ENCODE measurements at places on chromosomes 7 and 10.

DNA sequence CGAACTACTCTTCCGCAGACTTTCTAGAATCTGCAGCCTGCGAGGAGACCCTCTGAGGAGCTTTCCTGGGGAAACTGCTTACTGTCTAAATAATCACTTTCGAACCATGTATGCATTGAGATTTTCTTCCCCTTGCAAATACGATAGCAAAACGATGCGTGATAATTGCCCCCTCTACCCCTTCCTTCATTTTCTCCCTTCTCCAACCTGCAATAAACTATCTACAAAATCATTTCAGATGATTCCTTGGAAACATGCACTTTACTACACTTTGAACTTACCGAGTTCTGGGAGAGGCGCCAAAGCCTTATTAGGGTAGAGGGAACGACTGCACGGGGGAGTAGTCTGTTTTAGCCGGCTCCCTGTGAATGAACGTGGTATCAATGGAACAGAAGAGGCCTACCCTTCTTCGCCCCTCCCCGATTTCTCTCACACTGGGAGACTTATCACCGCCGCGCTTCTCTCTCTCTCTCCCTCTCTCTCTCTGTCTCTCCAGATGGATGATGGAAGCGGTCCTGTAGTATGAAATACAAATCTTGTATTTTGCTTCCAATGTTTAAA lies at the start of gene FGFBP3:
TSS of gene FGFBP3 (minus strand) at position 370 of the 561 bp plus-strand sequence. CDS start 517 bp downstream, outside the sequence.
- no peak for DNase-seq

- no peak for DNase-seq
Measured at GRCh38 chr10:79436850-79437103, 8.6 kb downstream of the ZCCHC24 start.

DNA sequence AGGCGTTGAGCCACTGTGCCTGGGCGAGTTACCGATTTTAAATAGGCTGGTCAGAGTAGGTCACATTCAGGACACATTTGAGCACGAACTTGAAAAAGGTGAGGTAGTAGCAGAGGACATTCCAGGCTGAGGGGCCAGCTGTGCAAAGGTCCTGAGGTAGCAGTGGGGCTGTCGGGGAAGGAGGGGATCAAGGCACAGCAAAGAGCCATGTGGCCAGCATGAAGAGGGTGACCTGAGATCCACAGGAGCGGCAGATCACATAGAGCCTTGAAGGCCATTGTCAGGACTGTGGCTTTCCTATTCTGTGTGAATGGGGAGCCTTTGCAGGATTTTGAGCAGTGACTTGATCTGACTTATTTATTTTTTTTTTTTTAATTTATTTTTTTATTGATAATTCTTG lies 6.5 kb downstream of the ZAN start:
- DNase-seq: no peak

DNA sequence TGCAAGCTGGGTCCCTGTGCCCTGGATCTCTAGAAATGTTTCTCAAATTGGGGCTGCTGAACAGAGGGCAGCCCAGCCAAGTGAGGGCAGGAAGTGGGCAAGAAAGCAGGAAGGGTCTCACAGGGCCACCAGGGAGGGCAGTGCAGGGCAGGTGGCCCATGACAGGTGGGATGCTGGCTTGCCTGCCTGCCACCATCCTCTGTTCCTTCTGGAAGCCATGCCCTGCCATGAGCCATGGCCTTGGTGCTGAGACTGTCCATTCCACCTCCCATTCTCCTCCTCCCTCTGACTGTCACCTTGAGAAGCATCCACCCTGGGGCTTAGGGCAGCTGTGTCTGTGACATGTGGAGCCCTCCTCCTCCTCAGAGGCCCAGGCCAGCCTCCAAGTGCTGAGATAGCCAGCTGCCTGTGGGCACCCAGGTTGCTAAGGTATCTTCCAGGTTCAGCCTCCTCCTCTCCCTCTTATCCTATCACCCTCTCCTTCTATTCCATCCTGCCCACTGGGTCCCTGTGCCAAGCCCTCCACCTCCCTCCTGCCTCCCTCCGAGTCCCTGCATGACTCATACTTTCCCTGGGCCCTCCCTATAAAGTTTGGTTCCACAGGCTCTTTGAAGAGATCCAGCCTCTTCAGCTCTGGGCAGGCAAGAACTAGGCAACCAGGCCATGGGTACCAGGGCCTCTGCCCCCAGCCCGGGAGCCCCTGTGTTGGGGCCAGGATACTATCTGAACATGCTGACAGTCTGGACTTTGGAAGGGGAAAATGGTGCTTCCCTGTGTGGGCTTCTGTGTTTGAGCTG lies 1.3 kb downstream of the VSIR start:
- DNase-seq: no peak

- no peak for DNase-seq
Measured at GRCh38 chr7:142855114-142855743, 353 bp downstream of the EPHB6 start.

DNA sequence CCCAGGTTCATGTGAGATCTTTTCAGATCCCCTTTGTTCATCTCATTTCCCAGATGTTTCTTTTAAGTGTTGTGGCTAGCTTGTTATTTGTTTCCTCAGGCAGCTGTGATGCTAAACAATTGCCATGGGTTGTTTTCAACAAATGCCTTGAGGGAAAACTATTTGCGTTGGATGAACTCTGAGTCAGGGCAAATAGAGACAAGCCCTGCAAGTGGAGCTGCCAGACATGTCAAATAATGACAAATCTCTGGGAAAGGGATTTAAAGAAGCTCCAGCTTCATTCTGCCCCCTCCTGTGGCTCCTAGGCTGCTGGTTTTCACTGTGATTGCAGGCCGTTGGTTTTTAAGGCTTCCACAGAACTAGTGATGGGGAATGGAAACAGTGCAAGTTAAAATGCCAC lies 272.4 kb upstream of the SP8 start:
- no peak for DNase-seq

DNA sequence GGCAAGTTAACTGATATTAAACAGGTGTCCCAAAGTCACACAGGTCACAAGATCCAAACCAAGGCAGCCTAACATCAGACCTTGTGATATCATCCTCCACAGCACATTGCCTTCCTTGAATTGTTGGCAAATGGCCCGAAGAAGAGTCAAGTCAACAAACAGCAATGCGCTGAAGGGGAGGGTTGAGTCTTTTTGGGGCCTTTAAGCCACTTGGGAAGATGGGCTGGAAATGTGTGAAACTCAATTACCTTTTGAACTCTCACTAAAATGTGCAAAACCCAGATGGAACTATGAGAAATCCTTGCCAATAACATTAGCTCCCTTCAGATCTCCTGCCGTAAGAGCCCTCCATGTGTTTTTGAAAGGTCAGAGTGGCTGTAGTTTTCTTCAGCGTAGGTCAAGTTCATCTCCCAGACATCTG lies 47.9 kb upstream of the STK17A start:
- no peak for DNase-seq

- DNase-seq: no peak
Measured at GRCh38 chr10:23001901-23002516, 74.2 kb downstream of the ARMC3 start.

DNA sequence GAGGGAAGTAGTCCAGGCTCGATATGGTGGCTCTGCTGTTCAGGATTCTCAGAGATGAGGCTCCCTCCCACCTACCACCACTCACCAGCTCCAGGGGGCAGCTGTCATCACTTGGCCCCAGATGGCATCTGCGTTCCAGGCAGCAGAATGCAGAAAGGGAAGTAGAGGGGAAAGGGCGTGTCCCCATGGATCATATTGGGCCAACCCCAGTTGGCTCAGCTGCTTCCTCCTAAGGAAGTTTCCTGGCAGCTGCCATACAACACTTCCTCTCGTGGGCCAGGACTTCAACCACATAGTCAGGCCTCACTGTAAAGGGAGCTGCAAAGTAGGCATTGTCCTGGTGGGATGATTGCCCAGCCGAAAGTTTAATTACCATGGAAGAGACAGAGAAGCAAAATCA lies 1.6 kb upstream of the TEX36 start:
- no peak for DNase-seq

- DNase-seq: no peak
Measured at GRCh38 chr7:73717991-73718405, 1.5 kb downstream of the STX1A start.

DNA sequence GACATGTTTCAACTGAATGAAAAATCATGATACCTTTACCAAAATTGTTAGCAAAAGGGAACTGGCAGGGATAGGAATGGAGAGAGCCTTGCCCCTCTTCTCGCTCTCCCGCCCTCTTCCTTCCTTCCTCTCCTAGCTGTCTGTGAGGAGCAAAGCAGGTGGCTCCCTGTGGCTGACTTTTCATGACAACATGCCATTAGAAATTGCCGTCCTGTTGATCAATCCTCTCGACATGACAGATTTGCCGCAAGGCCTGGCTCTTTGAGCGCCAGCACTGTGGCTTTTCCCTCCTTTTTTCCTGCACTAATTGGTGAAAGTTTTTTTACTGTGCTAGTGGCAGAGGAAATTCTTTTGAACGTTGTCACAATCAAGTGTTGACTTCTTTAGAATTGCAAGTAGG lies 171.1 kb downstream of the TCF7L2 start:
- DNase-seq: no peak

DNA sequence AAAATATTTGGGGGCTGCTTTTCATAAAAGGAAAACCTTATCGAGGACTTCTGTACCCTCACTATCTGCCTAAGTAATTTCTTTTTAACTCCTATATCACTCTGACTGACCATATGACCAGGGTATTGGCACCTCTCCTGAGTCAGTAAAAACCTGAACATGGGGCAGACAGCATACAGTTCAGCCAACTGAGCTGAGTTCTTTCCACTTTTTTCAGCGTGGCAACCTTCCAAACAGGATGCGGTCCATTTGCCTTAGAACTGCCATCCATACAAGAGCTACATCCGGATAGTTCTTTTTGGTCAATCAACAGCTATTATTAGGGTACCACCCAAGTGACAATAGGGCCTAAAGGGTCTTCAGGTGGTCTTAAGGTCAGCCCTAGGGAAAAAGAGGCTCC lies 122.6 kb downstream of the MARCHF5 start:
- DNase-seq: no peak

- DNase-seq: no peak
Measured at GRCh38 chr10:113980408-113981087, 63.1 kb upstream of the ADRB1 start.

- no peak for DNase-seq
Measured at GRCh38 chr7:30985756-30986155, 22.0 kb downstream of the GHRHR start.

GRCh38 chr7:43799605-43800004 lies 41.1 kb downstream of the BLVRA start:
- DNase-seq: no peak

DNA sequence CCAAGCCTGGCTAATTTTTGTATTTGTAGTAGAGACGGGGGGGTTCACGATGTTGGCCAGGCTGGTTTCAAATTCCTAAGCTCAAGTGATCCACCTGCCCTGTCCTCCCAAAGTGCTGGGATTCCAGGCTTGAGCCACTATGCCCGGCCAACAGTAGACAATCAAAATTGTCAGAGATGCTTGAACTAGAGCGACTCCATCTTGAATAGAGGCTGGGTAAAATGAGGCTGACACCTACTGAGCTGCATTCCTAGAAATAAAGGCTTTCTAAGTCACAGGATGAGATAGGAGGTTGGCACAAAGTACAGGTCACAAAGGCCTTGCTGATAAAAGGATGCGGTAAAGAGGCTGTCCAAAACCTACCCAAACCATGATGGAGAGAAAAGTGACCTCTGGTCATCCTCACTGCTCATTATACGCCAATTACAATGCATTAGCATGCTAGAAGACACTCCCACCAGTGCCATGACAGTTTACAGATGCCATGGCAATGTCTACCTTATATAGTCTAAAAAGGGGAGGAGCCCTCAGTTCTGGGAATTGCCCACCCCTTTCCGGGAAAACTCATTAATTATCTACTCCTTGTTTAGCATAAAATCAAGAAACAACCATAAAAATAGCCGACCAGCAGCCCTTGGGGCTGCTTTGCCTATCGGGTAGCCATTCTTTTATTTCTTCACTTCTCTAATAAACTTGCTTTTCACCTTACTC lies 134.5 kb downstream of the BAMBI start:
- no peak for DNase-seq

DNA sequence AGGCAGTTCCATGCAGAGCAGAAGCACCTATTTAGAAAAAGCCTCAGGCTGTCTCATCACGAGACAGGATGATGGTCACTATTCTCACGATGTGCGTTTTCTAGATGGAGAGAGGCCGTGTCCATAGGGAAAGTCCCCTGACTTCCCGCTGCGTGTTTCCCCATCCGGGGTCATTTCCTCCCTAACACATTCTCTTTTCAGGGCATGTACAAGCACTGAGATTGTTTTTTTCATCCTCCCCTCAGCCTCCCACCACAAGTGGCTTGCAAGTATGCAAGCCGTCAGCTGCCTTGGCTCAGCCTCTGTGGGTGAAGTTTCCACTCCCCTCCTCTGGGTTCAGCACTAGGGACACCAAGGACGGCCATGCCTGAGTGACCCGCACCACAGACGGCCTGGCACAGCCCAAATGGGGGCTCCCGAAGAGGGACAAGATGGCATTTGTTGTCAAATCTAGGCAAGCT lies 2.7 kb upstream of the CALML5 start:
- no peak for DNase-seq

GRCh38 chr10:73262105-73262730 lies 9.8 kb upstream of the MRPS16 start:
- no peak for DNase-seq

GRCh38 chr10:3036155-3037021 lies 31.0 kb upstream of the PFKP start:
- DNase-seq: no peak

DNA sequence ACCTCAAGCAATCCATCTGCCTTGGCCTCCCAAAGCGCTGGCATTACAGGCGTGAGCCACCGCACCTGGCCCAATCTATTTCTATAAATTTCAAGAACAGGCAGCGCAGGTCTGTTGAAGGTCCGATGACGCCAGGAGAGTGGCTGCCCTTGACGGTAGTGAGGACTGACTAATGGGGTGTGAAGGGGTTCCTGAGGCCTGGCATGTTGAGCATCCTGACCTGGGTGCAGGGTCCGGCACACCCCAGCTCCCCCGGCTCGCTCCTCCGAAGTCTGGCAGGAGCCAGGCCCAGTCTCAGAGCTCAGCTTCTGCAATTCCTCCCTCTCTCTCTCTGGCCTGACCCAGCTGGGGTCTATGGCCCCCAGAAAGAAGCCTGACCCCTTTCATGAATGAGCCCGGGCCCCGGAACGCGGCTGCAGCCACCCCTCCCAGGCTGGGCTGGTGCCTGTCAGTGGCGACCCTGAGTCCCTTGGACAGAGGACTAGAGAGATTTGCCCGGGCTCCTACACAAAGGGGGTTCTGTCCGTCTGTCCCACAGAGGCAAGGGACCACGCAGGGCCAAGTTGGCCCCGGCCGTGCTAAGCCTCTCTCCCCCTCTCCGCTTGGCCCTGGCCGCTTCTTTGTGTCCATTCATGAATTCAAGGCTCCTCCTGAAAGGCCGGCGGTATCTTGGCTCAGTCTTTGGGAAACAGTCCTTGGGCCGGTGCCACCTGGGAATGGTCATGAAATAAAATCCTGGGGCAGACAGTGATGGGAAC lies 18.8 kb downstream of the MMD2 start:
- DNase-seq: no peak

Measured in esophagus squamous epithelium (tissue), 5 donors.